ENCODE measurements at places on chromosomes 2 and 18.

DNA sequence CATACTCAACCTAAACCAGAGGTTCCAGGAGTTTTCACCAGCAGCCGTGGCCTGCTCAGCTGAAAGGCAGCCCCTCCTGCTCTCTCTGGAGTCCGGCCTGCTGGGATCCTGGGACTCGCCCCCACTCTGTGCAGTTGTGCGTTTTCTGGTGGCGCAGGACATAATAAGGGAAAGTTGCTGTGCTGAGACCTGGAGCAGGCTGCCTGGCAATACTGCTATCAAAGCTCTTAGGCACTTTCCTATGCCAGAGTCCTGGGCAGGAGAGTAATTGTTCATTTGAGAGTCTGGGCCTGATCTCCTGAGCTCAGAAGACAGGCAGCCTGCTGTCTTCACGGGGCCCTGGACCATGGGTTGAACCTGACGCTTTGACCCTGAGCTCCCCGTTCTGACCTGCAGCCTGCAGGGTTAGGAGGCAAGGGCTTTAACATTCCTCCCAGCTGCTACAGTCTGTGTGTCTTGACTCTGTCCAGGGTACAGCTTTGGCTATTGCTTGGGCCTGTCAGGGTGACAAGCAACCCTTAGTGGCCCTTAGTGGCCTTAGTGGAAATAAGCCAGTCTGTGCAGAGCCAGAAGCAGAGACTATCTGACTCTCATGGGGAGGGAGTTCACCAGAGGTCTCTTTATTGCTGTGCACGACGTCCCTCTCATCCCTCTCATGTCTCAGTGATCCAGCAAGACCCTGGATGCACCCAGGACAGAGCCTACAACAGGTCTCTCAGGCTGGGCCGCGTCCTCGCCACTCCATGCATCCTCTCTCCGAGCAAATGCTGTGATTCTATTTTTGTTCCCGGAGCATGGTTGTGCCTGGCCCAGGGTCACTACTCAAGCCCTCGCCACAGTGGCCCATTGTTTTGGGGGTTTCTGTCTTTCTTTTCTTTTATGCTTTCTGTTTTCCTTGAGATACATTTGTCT, 60.6 kb downstream of the ACKR3 start:
- DNase-seq, result no peak

DNA sequence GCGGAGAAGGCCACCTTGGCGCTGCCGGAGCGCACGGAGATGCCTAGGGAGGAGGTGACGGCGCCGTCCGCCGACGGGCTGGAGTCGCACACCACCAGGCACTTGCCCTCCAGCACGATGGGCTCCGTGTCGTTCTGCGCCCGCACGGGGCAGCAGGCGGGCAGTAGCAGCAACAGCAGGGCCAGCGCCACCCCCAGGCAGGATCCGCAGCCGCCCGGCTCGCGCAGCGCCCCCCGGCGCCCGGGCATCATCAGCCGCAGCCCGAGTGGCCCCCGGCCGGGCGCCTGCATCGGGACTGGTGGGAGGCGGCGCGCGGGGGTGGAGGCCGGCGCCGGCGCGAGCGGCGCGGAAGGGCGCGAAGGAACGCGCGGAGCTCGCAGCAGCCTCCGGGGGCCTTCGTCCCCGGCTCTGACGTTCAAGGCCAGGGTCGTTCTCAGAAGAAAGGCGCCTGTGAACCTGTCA, 2.2 kb downstream of the CBLN2 start:
- DNase-seq, result peak; percentile 73

GRCh38 chr18:68735483-68736343, 20.8 kb upstream of the TMX3 start:
- DNase-seq, result peak; percentile 67

DNA sequence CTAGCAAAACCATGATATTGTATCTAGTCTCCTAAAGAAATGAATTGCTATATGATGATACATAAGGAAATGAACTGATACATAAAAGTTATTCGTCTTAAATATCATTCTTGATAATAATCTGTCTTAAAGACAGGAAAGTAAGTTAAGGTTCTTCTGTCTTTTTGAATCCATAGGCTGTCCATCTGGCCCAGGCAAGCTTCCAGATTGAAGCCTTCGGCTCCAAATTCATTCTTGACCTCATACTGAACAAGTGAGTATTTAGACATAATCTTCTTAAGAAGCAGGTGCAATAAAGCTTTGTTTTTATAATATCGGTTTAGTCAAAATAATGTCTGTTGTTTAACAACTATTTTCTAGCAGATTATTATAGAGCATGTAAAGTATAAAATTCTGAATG, 37.7 kb downstream of the ADAM23 start:
- no peak for DNase-seq

DNA sequence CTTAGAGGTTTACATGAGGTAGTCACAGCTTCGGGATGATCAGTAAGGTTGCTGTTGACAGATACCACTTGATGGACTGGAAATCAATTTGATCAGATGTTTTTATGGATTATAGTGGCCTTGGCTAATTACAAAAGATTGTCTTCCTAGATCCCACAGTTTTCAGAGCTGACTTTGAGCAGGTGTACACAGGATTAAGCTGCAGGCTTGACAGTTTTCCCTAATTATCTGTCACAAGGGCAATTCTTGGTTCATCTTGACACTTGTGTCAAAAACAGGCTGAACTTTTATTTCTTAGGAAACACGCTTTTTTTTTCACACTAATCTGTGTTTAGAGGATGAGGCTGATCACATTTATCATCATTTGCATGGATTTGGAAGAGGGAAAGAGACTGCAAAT, 824.0 kb upstream of the PIK3C3 start:
- DNase-seq, result no peak

GRCh38 chr2:178844269-178844668, 37.0 kb upstream of the TTN start:
- no peak for DNase-seq

DNA sequence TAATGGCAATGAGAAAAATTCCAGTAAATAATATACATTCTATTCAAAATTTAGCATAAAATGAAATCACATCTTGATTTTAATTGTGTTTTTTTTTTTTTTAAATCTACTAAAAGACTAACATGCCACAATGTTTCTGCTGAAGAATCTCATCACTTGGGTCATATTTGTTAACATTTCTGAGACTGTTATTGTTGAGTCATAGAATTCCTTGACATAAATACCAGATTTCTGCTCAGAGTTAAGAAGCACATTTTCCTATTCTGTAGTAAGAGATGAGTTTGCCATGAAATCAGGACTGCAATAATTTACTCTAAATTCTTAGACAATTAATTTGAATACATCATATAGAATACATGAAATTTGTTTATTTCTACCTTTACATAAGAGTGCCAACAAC, 154.9 kb upstream of the KYNU start:
- no peak for DNase-seq

GRCh38 chr2:60553495-60554073, at the start of gene BCL11A:
BCL11A (minus strand) TSS chr2:60553654; CDS start chr2:60553270, 384 bp downstream.
- DNase-seq, result peak; percentile 71

DNA sequence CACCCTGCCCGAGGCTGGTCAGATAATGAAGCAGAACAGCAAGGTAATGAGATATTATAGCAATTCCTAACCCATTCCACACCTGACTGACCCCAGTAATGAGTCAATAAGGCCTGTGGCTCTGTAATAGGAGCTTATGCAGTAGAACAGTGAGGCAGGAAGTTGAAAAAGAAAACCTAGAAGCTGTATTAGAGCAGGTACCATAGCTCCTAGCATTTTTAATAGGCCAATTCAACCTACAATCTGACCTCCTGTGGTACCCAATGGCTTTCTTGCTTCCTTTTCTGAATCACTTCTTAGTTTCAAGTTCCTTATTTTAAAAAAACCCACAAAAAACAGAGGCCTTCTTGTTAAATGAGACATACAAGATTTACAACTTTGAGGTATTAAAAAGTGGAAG, 43.6 kb upstream of the MAP2 start:
- peak; percentile 32 for DNase-seq

GRCh38 chr2:158488442-158489216, 31.9 kb downstream of the PKP4 start:
- DNase-seq, result no peak

GRCh38 chr2:6417050-6417449, 448.7 kb downstream of the CMPK2 start:
- DNase-seq, result no peak

GRCh38 chr2:191660575-191660974, 17.4 kb upstream of the NABP1 start:
- no peak for DNase-seq

DNA sequence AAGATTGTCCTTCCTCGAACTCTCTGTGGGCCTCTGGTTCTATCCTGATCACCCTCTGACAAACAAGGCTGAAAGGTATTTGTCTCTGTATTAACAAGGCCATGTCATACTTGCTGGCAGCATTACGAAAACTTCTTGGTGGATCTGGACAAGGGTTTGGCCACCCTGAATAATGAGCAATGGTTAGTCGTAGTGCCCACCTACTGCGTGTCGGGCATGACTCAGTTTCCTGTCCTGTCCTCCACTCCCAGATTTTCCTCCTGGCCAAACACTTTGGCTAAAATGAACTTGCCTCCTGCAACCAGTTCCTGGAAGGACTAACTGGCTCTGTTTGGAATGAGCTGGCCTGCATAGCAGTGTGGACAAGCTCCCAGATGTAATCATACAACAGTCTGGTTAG, 198.5 kb upstream of the SMIM21 start:
- no peak for DNase-seq

GRCh38 chr2:223528036-223528435, 74.1 kb downstream of the SCG2 start:
- DNase-seq, result no peak

All from NCI-H510A treated with DMSO at 0.1 percent for 48 hours (cell line).